KBM-7 (cell line): ENCODE measurements at places on chromosomes 7 and 10.

DNA sequence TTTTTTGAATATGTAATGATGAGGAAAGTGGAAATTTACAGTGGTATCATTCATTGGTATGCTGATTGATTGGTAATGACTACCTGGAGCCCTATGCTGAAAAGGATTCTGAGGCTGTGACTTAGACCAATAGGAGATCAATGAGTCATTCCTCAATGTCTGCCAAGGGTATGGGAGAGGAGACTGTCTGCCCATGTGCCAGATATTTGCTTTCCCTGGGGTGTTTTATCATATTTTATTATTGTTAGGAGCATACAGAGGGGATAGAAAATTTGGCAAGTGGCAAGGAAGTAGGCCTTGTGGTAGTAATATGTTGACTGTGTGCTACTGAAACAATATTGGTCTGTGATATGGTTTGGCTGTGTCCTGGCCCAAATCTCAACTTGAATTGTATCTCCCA is 54.8 kb downstream of the ASAH2B start:
- DNase-seq, result no peak

GRCh38 chr10:60234551-60234950 is 155.1 kb downstream of the ANK3 start:
- no peak for DNase-seq

GRCh38 chr7:122518488-122518887 is 180.4 kb downstream of the RNF133 start:
- DNase-seq, result no peak

DNA sequence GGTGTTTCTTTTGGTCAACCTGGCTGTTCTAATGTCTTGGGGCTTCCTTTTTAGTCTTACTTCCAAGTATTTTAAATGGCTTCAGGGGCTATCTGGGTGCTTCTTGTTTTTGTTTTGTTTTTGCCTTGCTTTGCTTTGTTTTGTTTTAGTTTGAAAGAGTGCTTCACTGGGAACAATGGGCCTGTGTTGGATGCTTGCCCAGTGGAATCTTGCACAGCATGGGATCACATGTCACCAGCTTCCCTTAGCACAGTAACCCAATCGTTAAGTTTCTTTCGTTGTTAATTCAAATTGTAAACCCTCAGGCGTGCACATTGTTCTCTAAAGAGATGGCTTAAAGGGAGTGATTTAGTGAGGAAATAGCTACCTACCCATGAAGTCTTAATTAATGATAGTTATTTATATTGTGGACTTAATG is 8.9 kb downstream of the COL17A1 start:
- DNase-seq, result no peak

DNA sequence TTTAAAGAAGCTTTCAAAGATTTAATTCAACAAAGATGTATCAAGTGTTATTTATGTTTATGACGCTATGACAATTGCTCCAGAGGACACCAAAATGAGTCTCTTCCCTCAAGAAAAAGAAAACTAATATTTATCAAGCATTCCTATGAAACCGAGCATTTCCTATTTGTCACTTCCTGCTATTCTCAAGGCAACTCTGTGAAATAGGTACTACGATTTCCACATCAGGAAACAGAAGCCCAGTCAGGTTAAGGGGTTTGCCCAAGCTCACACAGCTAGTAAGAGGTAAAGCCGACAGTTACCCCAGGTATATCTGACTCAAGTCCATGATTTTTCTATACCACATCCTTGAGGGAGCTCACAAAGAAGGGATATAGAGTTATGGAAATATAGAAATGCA is 85.9 kb downstream of the TRIL start:
- DNase-seq, result no peak

GRCh38 chr7:485188-486081 is 34.2 kb downstream of the PDGFA start:
- no peak for DNase-seq

DNA sequence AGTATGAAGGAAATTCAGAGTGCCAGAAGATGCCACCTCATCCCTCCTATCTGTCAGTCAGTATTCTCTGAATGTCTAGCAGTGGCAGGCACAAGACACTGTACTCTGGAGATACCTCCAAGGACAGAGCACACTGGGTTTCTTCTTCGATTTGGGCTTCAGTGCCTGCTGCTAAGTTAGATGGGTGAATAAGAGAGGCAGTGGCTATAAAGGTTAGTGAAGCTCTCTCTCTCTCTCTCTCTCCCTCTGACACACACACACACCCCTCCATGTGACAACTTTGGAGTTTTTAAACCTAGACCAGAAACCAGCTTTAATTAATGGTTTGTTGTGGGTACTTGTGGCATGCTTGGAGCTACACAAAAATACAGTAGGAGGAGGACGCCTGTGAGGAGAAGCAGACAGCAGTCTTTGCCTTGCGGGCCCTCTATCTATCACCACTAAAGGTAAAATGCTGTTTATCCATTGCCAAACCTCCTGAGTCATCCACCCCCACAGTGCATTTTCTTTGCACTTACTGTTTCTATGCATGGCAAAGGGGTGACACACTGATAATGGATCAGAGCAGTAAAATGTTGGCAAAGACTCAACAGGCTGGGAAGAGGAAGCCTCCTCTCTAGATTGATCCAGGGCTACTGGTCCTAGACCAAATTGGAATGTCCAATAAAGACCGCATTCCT is 102.5 kb downstream of the TRIL start:
- DNase-seq, result no peak

DNA sequence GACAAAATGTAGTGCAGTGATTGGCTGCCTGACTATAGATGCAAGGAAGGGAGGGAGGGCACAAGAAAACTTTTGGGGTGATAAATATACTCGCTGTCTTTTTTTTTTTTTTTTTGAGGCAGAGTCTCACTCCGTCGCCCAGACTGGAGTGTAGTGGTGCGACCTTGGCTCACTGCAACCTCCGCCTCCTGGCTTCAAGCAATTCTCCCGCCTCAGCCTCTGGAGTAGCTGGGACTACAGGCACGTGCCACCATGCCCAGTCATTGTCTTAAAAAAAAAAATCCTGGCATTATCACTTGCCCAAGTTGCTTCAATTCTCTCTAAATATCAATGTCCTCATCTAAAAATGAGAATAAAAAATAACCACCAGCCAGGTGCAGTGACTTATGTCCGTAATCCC is 7.6 kb upstream of the FZD9 start:
- no peak for DNase-seq

DNA sequence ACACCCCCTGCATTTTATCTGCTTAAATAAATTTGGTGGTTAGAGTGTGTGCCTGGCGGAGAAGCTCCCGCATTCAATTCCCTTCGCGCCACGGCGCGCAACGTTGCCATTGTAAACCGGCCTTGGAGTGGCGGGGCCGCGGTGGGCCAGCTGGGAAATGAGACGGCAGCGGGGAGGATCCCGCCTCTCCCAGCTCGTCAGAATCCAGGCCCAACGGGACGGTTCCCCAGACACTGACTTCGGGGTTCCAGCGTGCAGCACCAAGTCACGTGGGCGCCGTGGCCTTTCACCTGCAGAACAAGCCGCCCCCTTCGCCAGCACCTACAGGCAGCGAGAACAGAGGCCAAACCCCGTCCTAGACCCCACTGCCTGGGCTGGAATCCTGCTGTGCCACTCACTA is 103.4 kb downstream of the GRID1 start:
- no peak for DNase-seq

- DNase-seq, result no peak
These were observed 98.3 kb downstream of the MKLN1 start for GRCh38 chr7:131425992-131426391.

DNA sequence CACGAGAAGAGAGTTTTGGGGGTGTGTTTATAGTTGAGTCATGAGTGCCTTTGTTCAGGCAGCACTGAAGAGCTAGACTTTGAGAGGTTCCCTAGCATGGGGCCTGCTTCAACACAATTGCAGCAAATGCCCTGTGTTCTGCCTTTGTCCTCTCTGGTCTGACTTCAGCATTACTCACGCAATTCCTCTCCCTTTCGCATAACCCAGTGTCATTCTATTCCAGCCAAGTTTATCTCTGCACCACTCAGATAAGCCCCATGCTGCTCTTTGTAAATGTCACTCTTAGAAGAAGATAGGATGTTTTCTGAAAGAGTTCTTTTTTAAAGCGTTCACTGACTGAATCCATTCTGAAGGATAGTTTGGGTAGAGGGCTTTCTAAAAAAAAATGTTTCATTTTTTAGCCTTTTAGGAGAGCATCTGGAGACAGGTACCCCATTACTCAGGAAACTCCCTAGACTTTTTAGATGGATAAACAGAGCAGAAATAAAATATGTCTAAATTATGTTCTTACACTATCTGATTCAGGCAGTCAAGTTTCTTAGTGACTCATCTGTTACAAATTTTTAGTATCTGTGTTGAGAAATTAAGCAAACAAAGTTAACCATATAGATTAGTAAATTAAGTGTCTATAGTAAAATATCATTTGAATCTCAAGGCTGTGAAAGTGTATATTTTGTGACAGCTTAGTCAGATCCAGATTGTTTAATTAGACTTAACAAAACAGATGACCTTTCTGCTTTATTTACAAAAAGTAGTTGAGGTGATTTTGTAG is 318.5 kb downstream of the GPR158 start:
- DNase-seq, result no peak

GRCh38 chr10:12635127-12635541 is 285.8 kb downstream of the CAMK1D start:
- no peak for DNase-seq

DNA sequence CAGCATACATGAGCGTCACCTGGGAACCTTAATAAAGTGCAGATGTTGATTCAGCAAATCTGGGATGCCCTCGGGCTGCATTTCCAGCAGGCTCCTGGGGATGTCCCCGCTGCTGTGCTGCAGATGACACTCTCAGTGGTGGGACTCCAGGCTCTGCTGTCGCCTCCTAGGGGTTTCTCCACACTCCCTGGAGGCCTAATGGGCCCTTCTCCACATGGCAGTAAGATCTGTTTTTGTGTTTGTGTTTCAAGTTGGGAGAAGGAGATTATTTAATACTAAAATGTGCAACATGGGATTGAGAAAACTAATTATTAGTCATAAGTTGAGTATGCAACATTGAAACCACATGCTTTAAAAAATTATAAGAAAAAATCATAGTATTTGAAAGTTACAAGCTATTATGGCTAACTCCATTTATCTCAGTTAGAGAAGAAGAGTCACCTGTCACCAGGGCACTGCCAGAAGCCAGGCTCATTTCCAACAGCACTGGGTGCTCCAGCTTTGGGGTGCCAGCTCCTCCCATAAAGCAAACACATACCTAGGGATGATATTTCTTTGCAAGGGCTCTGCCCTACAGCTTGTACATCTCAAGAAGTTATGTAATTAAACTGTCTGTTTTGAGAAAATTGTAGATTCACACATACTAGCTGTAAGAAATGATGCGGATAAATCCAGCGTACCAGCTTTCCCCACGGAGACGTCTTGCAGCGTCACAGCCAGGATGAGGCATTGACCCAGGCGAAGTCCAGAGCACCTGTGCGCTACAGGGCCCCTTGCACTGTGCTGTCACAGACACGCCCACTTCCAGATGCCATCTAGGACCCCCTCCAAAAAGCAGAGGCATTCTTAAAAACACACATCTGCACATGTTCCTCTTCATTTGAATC is 106.4 kb downstream of the EGFR start:
- no peak for DNase-seq
